RWPE1 (cell line): ENCODE measurements at places on chromosomes 4 and X.

DNA sequence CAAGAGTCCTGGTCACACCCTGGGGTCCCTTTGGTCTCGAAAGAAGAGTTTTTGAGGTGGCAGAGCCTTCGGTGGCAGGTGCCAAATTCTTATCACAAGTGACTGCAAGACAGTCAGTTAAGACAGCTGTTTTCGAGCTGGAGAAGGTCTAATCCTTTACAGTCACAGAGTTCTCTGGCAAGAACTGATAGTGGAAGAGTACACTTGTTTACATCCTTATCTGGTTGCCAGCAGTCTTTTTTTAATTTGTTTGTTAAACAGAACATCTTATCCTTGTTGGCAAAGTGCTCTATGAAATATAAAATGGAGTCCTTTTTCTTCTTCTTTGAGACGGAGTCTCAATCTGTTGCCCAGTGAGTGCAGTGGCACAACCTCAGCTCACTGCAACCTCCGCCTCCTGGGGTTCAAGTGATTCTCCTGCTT, 50.4 kb upstream of the ELOVL6 start:
- DNase-seq, result no peak

GRCh38 chr4:56048702-56049431, 100.1 kb downstream of the CEP135 start:
- peak; percentile 52 for DNase-seq

- no peak for DNase-seq
Observed at GRCh38 chr4:44086753-44087152, 361.9 kb downstream of the KCTD8 start.

GRCh38 chrX:135114392-135114791, 5.9 kb downstream of the ETDB start:
- DNase-seq, result no peak

DNA sequence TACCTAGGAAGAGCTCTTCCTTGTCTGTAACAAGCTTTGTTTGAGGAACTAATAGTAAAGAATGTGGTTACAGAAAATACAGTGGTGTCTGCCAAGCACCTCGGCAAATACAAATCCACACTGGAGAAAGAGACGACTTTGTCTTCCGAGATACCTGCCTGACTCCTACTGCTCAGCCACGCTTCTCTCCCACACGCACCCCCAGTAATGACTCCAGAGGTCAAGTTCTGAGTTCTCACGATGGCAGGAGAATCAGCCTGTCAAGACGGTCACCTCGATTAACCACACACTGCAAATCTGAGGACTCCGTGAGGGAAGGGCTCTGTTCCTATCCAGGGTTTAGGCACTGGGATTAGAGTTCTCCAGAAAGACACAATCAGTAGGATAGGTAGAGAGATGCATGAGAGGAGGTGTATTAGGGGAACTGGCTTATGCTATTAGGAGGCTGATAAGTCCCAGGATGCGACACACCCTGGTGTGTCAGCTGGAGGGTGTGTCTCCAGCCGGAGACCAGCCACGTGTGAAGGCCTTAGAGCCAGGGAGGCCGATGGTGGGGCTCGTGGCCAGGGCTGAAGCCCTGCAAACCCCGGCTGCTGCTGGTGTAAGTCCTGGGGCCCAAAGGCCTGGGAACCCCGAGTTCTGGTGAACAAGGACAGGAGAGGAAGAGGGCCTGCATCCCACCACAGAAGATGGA, 8.4 kb upstream of the TRIML2 start:
- no peak for DNase-seq

GRCh38 chr4:101418055-101418454, 70.7 kb upstream of the PPP3CA start:
- DNase-seq, result no peak

DNA sequence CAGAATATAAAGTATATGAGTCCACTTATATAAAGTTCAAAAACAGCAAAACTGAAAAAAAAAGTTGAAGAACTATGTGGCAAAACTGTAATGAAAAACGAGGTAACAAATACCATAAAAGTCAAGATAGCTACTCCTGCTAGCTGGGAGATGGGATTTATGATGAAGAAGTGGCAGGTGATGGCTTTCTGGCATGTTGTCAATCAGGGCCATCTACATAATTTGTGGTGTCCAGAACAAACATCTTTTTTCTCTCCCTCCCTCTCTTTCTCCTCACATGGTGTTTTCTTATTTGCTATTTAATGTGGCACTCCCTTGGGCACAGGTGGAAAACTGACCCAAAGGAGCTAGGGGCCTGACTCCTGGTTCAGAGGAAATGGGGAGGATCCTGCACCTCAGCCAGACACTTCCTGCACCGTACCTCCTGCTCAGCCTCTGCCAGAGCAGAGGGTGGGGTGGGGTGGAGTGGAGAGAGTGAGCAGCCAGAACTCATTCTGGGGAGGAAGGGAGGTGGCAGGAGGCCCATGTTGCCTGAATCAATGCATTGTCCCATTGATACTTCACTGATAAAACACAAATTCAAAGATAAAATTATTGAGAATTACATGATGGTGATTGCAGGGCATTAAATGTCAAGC, 5.3 kb upstream of the SAP30 start:
- no peak for DNase-seq

- peak; percentile 0 for DNase-seq
Observed at GRCh38 chrX:14235004-14235403, 205.3 kb upstream of the GEMIN8 start.

GRCh38 chr4:143148521-143148920, 36.2 kb upstream of the USP38 start:
- no peak for DNase-seq

- DNase-seq, result no peak
Observed at GRCh38 chrX:110745288-110745687, 50.3 kb downstream of the CHRDL1 start.

DNA sequence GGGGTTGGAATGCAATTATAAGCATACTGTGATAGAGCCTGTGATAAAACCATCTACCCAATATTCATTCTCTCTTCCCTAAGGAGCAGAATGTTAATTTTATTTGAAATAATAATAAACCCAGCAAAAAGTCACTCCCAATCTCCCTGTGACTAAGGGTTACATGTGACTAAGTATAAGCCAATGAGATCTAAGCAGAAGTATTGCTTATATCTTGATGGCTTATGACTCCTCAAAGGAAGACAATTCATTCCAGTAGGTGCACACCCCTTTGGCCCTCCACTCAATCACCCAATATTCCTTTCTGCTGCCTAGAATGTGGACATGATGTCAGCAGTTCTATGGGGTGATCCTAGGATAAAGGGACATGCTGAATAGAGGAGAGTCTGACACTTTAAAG, 224.6 kb downstream of the ADAMTS3 start:
- no peak for DNase-seq

GRCh38 chr4:8278009-8278395, 8.4 kb downstream of the HTRA3 start:
- no peak for DNase-seq

DNA sequence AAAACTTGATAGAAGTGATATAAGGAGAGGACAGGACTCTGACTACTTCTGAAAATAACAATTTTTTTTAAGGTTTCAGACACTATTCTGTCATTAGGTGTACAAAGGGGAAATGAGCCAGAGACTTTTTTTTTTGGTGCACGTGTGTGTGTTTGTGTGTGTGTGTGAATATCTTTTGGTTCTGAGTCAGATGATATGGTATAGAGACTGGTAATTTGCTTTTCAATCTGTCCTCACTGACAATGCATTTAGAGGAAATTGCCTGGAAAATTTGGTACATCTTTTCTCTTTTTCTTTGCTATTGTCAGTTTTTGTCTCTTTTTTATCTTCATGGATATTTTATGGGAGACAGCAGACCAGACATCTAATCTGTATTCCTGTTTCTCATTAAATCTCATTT, 59.3 kb downstream of the DDIT4L start:
- DNase-seq, result no peak

GRCh38 chr4:54643958-54644751, 13.6 kb upstream of the KIT start:
- DNase-seq, result no peak

- DNase-seq, result no peak
Observed at GRCh38 chrX:109464231-109464630, 17.7 kb downstream of the GUCY2F start.

DNA sequence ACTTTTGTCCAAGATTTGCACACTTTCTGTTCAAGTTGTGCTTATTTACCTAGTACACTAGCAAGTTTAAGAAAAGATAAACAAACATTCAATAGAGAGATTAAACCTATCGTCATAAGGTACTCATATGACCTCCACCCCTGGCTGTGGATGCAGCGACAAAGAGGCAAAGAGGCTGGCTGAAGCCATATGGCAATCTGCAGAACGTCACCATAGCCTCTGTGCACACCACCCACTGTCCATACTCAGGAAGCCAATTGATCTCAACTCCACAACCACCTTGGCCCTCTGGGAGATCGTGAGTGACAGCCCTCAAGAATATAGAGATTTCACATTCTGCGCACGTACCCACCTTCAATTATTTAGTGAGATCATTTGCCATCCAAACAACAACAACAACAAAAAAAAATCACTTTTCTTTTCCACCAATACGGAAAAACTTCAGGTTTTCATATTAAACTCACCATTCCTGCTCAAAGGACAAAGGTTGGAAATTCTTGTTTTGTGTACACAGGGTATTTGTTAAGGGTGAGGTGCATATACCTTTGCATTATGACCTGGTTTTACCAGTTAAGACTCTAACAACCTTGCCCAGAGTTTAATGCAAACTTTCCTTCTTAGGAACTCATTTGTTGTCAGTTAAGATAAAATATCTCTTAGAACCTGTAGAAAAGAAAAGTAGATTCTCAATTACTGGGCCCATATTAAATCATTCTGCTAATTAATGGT, 243.0 kb upstream of the FSTL5 start:
- DNase-seq, result no peak

GRCh38 chr4:78845472-78845871, 69.3 kb downstream of the BMP2K start:
- DNase-seq, result no peak

GRCh38 chrX:53435997-53436396, 1.8 kb upstream of the HSD17B10 start:
- DNase-seq, result peak; percentile 64

DNA sequence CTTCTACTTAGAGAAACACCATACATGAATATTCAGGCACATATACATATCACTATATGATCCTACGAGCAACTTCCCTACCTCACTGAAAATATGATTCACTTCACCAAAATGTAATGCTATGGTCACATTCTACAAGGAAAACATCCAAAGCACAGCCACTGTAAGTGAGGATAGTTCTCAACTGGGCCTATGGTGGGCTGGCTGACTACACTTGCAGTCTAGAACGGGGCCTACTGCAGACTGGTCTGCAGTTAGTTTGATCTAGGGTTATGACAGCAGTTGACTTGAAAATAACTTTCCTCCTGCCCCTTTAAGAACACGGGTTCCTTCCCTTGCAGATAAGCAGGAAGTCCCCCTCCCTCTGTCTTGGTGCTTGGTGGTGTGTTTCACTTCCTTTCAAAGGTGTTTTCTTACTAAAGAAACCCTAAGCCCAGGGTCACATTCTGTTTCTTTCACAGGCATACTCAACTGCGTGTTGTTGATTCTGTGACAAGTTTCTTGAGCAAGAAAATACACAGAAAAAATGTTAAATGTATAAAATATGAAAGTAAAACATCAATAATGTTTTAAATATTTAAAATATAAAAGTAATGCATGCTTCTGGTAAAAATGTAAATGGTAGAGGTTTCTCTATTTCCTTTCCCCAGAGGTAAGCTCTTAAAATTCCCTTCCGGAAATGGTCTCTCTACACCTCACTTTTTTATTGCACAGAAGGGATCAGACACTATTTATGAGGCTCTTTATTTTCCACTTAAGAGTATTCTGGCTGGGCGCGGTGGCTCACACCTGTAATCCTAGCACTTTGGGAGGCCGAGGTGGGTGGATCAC, 18.0 kb upstream of the TMSB4X start:
- DNase-seq, result peak; percentile 20

GRCh38 chr4:792626-793092, 33.3 kb downstream of the CPLX1 start:
- no peak for DNase-seq

DNA sequence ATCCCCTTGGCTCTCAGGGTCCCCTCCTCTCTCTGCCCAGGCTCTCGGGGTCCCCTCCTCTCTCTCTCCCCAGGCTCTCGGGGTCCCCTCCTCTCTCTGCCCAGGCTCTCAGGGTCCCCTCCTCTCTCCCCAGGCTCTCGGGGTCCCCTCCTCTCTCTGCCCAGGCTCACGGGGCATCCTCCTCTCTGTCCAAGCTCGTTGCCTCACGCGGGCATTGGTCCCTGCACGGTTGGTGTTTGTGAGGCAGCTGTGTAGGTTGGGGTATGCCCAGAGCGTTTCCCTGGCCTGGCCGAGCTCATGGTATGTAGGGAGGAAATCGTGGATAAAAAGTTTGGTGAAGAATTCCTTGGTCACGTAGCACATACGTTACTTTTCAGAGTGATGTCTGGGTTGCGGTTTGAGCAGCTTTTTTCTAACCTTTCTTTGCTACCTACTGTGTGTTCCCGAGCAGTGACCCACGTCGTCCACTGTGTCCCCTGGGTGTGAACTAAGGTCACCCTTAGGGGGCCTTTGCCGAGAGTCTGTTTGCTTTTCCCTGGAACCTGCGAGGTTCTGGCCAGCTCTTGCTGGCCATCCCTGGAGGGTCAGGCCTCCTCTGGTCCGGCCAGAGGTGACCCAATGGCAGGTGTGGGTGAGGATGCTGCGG, 36.6 kb downstream of the PCGF3 start:
- DNase-seq, result no peak

GRCh38 chrX:47214435-47215077, 3.9 kb upstream of the CDK16 start:
- DNase-seq, result no peak

- DNase-seq, result no peak
Observed at GRCh38 chr4:52643785-52644244, 15.3 kb downstream of the USP46 start.

DNA sequence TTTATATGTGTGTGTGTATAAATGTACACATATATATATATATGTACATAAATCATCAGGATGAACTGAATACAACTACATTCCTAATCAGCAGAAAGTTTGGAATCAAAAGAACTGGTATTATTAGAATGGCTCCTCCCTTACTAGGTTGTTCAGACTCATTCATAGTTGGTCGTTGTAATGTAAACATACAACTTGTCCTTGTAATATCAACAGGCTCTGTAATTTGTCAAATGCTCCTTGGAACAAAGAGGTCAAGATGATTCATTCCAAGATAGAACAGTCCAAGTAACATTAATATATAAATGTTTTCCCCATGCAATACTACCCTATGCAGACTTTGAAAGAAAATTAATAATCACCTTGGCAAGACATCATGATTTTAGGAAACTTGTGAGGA, 351.4 kb upstream of the SMIM31 start:
- DNase-seq, result no peak

DNA sequence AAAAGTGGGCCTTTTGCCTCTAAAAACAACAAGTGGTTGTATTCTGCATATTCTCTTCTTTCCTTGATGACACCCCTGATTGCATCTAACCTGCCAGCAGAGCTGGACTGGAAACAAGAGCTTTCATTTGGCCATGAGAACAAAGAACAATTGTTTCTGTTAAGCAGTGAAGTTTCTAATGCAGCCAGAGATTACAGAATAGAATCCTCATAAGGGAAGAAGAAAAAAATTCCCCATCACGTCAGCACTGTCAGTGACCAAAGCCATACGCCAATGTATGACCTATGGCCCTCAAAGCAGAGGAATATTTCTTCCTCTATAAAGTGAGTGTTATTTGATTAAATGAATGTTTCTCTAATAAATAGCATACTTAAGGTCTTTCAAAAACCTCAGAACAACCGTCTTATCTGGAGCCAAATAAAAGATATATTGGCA, 529.1 kb upstream of the INTU start:
- no peak for DNase-seq

GRCh38 chr4:43452948-43453347, 560.4 kb downstream of the GRXCR1 start:
- no peak for DNase-seq
